ENCODE measurements at places on chromosomes 1 and 21. TPM values are rescaled to one million over a fixed set of nuclear protein-coding genes. Genes with fewer than 3 reads are reported as not detected.

- no peaks in the 10 kb centered on the region for H3K27me3 ChIP-seq
- DNase-seq = no peak
Observed at GRCh38 chr1:207952617-207953542, 42.0 kb upstream of the CD34 start.

DNA sequence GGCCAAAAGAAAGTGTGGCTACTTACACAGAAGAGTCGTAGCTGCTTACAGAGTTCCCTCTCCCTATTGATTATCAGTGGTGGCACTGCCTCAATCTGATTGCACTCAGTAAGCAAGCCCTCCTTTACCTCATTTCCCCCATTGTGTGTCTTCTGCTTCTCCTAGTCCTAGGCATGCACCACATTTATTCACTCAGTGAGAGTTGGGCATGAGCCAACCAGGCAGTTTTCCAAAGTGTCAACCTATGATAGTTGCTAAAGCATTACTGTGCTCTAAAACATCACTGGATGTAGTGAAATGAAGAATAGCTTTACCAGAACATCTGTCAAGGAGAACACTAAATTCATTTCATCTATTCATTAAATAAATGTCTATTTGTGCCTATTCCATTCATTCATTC lies 19.3 kb downstream of the GJA5 start:
- no peak overlapping the region for H3K4me3 ChIP-seq
- DNase-seq = no peak
- no peaks in the 10 kb centered on the region for H3K27me3 ChIP-seq
- no peaks in the 10 kb centered on the region for H3K4me1 ChIP-seq

DNA sequence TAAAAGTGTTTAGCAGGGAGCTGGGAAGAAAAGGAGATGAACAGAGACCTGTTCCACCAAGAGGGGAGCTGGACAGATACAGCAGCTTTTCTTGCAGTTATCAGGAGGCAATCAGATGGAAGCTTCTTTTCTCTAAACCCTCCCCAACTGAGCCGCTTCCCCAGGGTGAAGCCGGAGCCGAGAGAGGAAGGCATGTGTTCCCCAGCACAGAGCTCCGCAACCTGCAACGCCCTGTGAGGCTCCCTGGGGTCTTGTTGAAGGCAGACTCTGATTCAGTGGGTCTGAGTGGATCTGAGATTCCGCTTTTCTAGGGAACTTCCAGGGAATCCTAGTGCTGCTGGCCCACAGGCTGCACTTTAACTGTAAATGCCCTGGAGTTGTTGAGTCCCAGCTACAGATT lies 139.1 kb upstream of the COA6 start:
- no peaks in the 10 kb centered on the region for H3K36me3 ChIP-seq
- no peaks in the 10 kb centered on the region for H3K27me3 ChIP-seq
- no peak for DNase-seq
- H3K4me1 ChIP-seq = no peaks in the 10 kb centered on the region

Gene DCLRE1B
- total RNA-seq = 5.5 TPM

Gene TESK2
- 0.29 TPM for total RNA-seq

DNA sequence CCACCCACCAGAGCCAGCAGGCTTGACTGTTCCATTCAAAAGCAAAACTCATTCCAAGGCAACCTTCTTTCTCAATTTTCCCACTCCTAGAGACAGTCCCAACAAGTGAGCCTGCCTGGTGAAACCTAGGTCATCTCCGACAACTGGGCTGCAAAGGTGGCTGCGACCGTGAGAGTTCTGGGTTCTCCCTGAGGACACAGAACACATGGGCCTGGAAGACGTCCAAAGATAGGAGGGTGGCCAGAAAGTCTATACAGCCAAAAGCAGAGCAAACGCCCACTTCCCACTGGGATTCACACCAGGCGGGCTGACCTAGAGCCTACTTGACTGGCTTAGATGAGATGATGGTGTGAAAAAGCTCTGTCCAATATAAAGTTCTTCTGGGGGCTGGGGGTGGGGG lies 90.2 kb upstream of the GRIK3 start:
- no peak for DNase-seq
- no peaks in the 10 kb centered on the region for H3K36me3 ChIP-seq
- H3K4me3 ChIP-seq = no peak overlapping the region
- no peaks in the 10 kb centered on the region for H3K27me3 ChIP-seq
- H3K27ac ChIP-seq = no peak overlapping the region

DNA sequence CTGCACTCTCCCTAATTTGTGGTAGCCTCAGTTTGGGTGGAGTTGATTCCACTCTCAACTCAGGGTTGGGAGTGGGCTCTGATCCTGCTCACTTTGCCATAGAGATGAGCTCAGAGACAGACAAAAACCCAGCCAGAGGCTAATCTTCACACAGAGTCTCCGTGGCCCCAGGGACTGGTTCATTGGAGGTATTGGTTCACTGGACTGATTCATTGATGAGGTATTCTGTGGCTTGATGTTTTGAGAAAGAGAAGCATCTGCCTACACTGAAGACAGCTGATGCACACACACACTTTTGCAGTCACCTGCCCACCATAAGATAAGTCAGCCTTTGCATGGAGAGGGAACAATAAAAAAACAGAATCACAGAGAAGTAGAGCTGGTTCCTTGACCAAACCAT lies 183.8 kb downstream of the AJAP1 start:
- H3K27ac ChIP-seq = no peak overlapping the region
- H3K4me1 ChIP-seq = no peaks in the 10 kb centered on the region
- H3K27me3 ChIP-seq = no peaks in the 10 kb centered on the region
- no peak overlapping the region for H3K4me3 ChIP-seq

Gene GPN2
- total RNA-seq = 11.0 TPM

GRCh38 chr1:107297681-107298080 lies 156.8 kb downstream of the NTNG1 start:
- H3K27ac ChIP-seq = no peak overlapping the region
- DNase-seq = no peak
- H3K4me3 ChIP-seq = no peak overlapping the region
- no peaks in the 10 kb centered on the region for H3K36me3 ChIP-seq
- no peaks in the 10 kb centered on the region for H3K27me3 ChIP-seq

Gene OR2AK2
- total RNA-seq = not detected

Gene PDZK1IP1
- not detected for total RNA-seq

DNA sequence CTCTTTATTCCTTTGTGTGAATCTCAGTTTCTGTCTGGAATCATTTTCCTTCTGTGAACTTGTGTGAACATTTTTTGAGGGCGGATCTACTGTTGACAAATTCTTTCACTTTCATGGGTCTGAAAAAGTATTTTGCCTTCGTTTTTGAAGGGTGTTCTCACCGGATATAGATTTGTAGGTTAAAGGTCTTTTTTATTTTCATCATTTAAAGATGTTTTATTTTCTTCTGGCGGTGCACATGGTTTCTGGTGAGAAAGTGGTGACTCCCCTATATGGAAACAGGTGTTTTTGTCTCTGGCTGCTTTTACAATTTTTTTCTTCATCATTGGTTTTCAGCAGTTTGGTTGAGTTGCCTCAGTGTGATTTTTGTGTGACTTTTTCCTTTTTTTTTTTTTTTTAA lies 94.9 kb downstream of the DYRK1A start:
- H3K4me1 ChIP-seq = peaks cover 5% of the 10 kb centered on the region

DNA sequence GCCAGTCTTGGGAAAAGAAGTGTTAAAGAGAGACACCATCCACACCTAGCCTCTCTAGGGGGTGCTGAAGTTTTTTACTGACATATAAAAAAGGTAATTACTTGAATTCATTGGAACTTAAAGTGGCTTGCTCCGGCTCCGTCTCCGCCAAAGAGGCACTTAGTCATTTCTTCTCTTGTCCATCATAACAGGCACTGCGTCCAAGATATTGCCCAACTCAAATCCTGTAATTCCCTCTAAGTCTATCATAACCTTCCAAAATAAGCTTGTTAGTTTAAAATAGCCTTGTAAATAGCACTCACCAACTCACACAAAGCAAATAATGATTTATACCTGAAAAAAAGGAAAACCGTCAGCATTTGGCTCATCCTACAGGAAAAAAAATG lies 160.5 kb downstream of the ZBTB18 start:
- H3K27me3 ChIP-seq = no peaks in the 10 kb centered on the region
- no peak overlapping the region for H3K4me3 ChIP-seq
- H3K36me3 ChIP-seq = no peaks in the 10 kb centered on the region

- no peak for DNase-seq
- no peaks in the 10 kb centered on the region for H3K27me3 ChIP-seq
- H3K36me3 ChIP-seq = no peaks in the 10 kb centered on the region
- no peak overlapping the region for H3K4me3 ChIP-seq
- H3K27ac ChIP-seq = no peak overlapping the region
Observed at GRCh38 chr1:204583909-204584632, 67.9 kb downstream of the MDM4 start.

DNA sequence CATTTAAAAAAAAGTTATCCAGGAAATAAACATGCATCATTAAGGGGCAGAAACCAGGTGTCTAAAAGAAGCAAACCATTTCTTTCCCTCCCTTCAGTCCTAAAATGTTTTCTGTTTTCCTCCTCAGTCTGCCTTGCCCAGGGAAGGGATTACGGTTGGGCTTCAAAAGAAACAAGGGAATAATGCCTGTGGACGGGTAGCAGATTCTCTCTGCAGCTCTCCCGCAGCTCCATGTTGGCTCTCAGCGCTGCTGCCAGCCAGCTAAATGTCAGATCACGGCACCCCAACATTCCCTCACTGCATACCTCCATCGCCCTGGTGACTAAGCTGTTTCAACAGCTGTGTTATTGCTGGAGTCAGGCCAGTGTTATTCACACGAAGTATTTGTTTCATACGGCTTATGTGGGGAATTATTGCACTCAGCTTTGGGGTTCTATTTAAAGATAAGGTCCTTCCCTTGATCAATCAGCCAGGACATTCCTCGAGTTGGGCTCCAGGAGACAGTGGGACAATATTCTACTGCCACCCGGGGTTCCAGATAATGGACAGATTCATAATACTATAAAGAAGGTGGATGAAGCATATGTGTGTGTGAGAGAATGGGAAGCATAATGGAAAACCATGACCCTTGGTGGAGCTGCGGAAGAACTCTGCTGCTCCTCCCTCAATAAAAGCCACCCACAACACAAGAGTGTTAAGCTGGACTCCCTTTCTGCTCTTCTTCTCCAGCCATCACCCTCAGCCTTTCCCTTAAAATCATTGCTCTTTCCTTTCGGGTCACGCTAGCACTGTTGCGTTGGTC lies 58.2 kb downstream of the WLS start:
- no peaks in the 10 kb centered on the region for H3K4me1 ChIP-seq
- H3K27ac ChIP-seq = peak overlapping the region; percentile 74
- H3K4me3 ChIP-seq = no peak overlapping the region
- DNase-seq = peak; percentile 42

Measured in uterus (tissue), 4 donors.